ENCODE measurements at places on chromosomes 12 and 14.

- DNase-seq: no peak
These were observed 214.7 kb upstream of the SYT10 start for GRCh38 chr12:33654313-33654712.

DNA sequence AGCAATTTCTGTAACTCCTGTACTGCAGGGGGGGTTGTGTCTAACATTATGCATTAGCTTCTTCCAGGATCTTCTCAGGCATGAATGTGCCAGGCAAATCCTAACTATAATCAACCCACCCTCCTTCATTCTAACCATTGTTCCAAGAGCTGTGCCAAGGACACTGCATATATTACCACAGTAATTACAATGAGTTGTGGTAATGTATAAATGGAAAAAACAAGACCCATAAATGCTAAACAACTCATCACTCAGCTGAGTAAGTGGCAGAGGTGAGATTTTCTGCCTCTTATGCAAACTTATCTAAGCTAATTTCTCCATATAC, 80.6 kb downstream of the PRKD1 start:
- no peak for DNase-seq

DNA sequence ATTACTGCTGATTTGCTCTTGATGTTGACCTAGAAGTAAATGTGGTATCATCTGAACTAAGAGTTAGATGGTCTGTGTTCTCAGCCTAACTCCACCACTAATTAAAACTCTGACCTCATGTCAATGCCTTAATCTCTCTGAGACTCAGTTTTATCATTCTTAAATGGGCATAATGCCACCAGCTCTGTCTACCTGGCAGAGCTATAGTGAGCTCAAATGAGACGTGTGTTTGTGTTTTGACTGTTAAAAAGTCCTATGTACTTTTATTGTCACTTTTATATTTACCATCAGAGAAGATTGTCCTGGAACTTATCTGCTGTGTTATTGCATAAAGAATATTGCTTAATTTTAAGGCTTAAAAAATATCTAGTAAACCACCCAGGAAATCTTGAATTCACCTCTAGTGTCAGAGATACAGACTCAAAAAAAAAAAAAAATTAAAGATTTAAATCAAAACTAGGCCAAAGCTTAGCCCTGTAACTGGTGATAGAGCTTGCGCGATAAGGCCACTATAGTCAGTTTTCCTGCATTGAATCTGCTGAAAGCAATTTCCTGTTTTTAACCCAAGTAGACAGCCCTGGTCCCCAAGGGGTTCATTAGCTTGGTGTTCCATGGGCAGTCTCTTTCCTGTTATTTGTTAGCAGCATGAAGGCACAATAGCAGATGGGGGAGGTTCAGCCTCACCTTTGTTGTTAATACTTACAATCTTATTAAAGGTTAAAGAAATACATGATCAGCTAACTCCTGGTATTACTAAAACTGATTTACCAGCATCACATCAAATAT, 261.8 kb downstream of the ATP23 start:
- no peak for DNase-seq

DNA sequence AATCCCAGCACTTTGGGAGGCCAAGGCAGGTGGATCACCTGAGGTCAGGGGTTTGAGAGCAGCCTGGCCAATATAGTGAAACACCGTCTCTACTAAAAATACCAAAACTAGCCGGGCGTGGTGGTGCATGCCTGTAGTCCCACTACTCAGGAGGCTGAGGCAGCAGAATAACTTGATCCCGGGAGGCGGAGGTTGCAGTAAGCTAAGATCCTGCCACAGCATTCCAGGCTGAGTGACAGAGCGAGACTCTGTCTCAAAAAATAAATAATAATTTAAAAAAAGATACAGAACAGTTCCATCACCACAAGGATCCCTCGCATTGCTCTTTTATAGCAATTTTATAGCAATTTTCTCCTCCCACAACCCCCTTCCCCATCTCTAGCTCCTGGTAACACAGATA, 4.7 kb upstream of the PDE1B start:
- DNase-seq: no peak

GRCh38 chr12:2692080-2692479, 102.7 kb upstream of the FKBP4 start:
- no peak for DNase-seq

DNA sequence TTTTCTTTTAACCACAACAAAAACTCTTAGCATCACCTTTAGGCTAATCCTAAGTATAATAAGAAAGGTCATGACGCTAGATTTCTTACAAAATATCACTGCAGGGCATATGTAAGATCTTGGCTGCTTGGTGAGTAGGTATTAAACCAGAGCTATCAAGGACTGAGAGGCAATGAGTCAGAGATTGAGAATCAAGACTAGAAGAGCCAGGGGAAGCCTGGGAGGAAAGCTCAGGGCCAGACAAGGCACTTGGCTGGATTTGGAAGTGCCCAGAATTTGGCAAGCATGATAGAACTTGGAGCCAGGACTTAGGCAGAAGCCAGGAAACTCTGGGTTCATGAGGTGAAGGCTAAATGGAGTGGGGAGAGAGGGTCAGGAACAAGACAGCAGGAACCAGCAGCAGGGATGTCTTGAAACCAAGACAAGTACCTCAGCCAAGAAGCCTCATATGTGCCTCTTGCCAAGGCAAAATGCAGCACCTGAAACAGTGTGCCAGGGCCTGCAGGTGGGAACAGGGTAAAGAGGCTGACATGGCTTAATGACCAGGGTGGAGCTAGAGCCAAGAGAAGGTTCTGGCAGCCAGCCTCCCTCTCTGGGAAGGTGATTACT, 49.9 kb downstream of the PTHLH start:
- DNase-seq: no peak
